Endothelial cell of umbilical vein (primary cell): ENCODE measurements at places on chromosomes 11 and 22. TPM values are rescaled to one million over a fixed set of nuclear protein-coding genes. Genes with fewer than 3 reads are reported as not detected.
A peak's percentile ranks its signal among the peaks of the same experiment; 100 is the strongest.

Gene IPO7
- total RNA-seq = 161 and 170 TPM in 2 replicates

Gene HSPA8
- 1,573 and 1,728 TPM in 2 replicates for total RNA-seq

DNA sequence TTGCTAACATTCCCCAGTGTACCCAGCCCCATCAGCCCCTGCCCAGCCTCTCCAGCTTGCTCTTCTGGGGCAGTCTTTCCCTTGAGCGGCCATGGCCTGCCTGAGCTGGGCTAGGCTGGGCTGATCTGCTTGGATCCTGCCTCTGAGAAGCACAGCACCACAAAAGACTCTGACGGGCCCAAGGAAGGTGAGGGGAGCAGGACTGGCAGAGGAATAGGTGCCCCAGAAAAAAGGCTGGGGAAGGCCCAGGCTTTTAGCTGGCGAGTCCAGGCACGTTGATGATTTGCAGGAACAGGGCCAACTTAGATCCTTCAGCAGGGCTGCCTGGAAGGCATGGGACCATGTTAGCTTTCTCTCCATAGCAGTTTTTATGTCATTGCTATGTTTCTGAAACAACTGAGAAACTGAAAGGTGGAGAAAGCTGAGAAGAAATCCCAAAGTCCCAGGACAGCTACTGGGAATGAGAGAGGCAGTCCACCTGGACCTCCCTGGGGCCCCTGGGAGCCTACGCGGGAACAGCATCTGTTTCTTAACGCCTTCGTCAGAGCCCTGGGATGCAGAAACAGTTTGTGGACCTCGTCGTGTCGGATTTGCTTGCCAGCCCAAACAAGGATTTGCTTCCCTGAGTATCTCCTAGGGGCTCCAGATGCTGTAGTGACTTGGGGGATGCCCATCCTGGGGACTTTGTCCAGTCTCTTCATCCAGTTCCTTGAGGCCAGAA lies 24.4 kb upstream of the FXYD6 start:
- no peak overlapping the region for H3K27ac ChIP-seq
- peaks cover 4% of the 10 kb centered on the region for H3K27me3 ChIP-seq
- H3K4me1 ChIP-seq = no peaks in the 10 kb centered on the region

- H3K36me3 ChIP-seq = peaks cover 9% of the 10 kb centered on the region
- no peak overlapping the region for H3K4me3 ChIP-seq
Measured at GRCh38 chr11:20042811-20043341, 117.4 kb downstream of the DBX1 start.

DNA sequence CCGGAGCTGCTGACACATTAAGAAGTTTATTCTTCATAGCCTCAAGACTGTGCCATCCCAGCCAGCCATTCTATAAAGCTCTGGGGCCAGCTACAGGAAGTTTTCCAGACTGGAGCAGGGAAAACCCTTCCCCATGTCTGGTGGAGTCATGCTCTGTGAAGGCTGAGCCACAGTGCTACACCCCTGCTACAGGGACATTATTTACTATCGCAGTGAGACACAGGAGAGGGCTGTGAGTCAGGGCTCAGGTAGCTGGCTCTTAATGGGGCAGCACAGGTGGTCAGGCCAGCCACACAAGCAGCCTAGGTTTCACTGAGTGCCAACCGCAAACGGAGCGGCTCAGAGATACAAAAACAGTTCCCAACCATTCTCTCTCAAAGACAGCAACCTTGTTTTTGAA lies 12.1 kb downstream of the HPS4 start:
- no peak overlapping the region for H3K4me3 ChIP-seq
- H3K4me1 ChIP-seq = peaks cover 28% of the 10 kb centered on the region
- peaks cover 10% of the 10 kb centered on the region for H3K36me3 ChIP-seq
- H3K27ac ChIP-seq = peak overlapping the region; percentile 87

GRCh38 chr22:37626144-37626543 lies 13.3 kb upstream of the SH3BP1 start:
- peaks cover 9% of the 10 kb centered on the region for H3K36me3 ChIP-seq
- no peak overlapping the region for H3K27ac ChIP-seq
- H3K4me1 ChIP-seq = peaks cover 7% of the 10 kb centered on the region
- no peak overlapping the region for H3K4me3 ChIP-seq
- no peaks in the 10 kb centered on the region for H3K27me3 ChIP-seq

GRCh38 chr11:2777871-2778629 lies 78.3 kb upstream of the KCNQ1OT1 start:
- no peaks in the 10 kb centered on the region for H3K4me1 ChIP-seq
- H3K27ac ChIP-seq = no peak overlapping the region
- no peaks in the 10 kb centered on the region for H3K36me3 ChIP-seq
- no peak for DNase-seq
